Head of caudate nucleus (tissue), 42 donors: ENCODE measurements at places on chromosomes 7 and 10.

DNA sequence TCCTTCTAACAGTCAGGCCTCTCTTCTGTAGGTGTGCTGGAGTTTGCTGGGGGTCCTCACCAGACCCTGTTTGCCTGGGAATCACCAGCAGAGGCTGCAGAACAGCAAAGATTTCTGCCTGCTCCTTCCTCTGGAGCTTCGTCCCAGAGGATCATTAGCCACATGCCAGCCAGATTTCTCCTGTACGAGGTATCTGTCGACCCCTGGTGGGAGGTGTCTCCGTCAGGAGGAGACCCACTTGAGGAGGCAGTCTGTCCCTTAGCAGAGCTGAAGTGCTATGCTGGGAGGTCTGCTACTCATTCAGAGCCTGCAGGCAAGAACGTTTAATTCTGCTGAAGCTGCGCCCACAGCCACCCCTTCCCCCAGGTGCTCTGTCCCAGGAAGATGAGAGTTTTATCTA, 611.1 kb upstream of the COBL start:
- DNase-seq: no peak

DNA sequence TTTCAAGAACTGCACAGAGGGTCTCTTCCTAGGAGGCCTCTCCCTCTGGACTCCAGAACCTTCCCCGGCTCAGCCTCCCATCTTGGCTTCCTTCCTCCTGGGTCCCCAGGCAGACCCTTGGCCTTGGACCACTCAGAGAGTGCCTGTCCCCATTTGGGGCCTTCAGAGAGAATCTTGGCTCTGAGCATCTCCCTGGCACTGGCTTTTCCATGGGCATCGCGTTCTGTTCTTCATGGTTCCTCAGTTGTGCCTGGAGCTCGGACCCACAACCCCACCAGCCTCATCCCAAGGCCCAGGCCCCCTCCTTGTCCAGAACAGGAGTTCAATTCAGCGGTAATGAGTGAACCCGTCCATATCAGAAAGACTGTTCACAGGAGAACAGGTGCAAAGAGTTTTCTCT, 73.4 kb downstream of the VIPR2 start:
- no peak for DNase-seq

DNA sequence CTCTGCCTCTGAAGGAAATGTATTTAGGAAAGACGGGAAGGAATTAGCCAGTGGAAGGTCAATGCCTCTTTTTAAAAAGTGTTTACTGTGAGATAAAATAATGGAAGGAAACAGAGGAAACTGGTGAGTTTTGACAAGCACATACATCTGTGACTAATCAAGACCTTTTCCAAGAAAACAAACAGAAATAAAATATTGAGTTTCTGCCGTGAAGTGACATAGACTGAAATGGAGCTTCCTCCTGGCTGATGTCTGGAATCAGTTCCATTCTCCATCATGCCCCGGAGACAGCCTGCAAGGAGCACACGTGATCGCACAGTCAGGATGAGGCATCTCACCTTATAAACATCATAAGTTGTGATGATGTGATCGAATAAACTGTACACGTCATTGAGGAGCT, 30.7 kb downstream of the TECTB start:
- DNase-seq: no peak

- no peak for DNase-seq
Observed at GRCh38 chr10:18157881-18158280, 17.7 kb downstream of the CACNB2 start.

DNA sequence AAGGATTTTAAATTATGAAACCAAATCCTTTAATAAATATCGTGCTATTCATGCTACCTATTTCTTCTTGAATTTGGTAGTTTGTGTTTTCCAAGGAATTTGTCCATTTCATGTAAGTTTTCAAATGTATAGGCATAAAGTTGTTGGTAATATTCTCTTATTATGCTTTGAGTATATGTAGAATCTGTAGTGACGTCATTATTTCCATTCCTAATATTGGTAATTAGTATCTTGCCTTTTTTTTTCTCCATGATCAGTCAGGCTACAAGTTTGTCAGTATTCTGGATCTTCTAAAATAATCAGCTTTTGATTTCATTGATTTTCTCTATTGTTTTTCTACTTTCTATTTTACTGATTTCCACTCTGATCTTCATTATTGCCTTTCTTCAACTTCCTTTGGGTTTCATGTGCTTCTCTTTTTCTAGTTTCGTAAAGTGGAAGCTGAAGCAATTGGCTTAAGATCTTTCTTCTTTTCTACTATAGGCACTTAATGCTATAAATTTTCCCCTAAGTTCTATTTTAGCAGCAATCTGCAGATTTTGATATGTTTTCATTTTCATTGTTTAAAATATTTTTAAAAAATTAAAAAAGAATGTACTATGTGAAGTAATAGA, 156.5 kb upstream of the HDAC9 start:
- DNase-seq: no peak

- DNase-seq: no peak
Observed at GRCh38 chr10:103067484-103067883, 125.6 kb downstream of the NT5C2 start.

GRCh38 chr7:18667466-18667865, 171.9 kb downstream of the HDAC9 start:
- DNase-seq: no peak

DNA sequence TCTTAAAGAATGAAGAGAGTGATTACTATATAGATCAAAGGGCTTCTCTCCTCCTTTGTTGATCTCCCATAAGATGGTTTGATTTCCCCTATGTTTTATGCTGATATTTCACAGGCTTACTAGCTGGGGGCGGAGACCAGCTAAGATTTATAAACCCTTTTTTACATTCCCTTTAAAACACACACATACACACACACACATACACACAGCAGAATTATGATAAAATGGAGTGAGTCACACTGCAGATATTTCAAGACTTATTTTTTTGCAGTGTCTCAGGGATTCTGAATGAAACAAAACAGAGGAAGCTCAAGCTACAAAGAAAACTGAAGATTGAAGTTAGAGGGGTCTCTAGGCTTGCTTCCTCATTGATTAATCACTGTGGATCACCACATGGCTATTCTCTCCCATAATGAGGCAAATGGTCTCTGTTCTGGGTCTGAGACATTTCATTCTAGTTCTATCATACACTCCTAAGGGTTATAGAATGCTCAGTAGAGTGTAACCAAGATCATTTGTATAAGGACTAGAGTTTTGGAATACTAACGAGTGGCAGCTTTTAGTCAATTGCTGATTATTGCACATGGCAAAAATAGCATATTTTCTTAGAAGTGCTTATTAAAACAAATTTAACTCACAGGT, 18.6 kb downstream of the INA start:
- DNase-seq: no peak
